ENCODE measurements at places on chromosomes 4 and X. TPM values are rescaled to one million over a fixed set of nuclear protein-coding genes. Genes with fewer than 3 reads are reported as not detected.

DNA sequence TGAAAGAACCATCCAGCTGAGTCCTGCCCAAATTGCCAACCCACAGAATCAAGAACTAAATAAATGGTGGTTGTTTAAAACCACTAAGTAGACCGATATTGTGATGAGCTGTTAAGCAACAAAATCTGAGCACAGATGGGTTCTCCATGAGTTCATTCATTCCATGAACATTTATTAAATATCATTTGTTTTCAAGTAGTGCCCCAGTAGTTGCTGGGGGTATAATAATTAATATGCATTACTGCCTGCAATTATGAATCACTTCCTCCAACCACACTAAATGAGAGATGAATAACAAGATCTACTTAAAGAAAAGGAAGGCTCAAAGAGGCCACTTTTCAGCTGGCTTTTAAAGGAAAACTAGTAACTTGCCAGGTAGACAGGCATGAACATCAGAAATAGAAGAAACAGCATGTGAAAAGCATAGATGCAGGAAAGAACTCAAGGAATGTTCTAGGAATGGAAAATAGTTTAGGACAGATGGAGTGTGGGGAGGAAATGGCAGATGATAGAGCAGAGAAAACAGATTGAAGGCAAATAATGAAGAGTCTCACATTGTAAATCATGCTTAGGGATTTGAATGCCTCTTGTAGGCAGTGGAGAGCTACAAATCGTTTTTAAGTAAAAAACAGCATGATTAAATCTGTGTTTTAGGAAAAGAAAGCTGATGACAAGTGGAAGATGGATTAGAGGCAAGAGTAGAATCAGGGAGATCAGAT is 641.7 kb upstream of the DIPK2B start:
- no peak overlapping the region for H3K4me3 ChIP-seq
- H3K36me3 ChIP-seq: no peaks in the 10 kb centered on the region
- DNase-seq: no peak
- no peak overlapping the region for H3K27ac ChIP-seq

- H3K4me3 ChIP-seq: no peak overlapping the region
- no peaks in the 10 kb centered on the region for H3K4me1 ChIP-seq
- H3K36me3 ChIP-seq: no peaks in the 10 kb centered on the region
- no peaks in the 10 kb centered on the region for H3K27me3 ChIP-seq
- no peak for DNase-seq
- no peak overlapping the region for H3K27ac ChIP-seq
These were observed 123.9 kb downstream of the DCHS2 start for GRCh38 chr4:154367659-154368058.

GRCh38 chr4:46249106-46249505 is 125.3 kb upstream of the GABRG1 start:
- H3K27ac ChIP-seq: no peak overlapping the region
- H3K4me3 ChIP-seq: no peak overlapping the region
- H3K27me3 ChIP-seq: peaks cover 2% of the 10 kb centered on the region
- DNase-seq: no peak
- H3K4me1 ChIP-seq: no peaks in the 10 kb centered on the region
- no peaks in the 10 kb centered on the region for H3K36me3 ChIP-seq

DNA sequence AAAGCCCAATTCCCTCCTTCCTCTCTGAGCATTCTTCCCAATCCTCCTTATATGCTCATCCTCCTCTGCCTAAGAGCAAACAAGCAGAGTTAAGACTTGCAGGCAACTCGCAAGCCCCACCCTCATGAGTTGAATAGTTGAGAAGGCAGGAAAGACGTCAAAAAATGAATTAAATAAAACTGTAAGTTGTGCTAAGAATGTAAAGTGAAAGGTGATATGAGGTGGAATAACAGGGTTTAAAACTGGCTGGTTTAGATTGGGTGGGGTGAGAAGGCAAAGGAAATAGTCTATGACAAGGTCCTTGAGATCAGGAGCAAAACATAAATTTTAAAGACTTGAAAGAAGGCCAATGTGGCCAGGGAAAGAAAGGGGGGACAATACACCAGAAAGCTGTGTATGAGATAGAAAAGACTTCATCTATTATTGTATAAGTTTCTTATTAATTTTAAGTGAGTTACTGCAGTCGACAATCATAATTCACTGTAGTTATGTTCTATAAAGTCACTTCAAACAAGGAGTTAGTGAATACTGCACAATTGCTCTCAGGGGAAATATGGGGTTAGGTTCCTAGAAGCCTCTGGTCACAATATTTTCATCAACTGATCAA is 124.9 kb downstream of the RELL1 start:
- peaks cover 3% of the 10 kb centered on the region for H3K36me3 ChIP-seq
- H3K4me1 ChIP-seq: no peaks in the 10 kb centered on the region
- no peaks in the 10 kb centered on the region for H3K27me3 ChIP-seq

GRCh38 chrX:71536285-71536684 is 3.4 kb downstream of the OGT start:
- peaks cover 12% of the 10 kb centered on the region for H3K4me1 ChIP-seq
- H3K27me3 ChIP-seq: no peaks in the 10 kb centered on the region
- DNase-seq: no peak
- no peaks in the 10 kb centered on the region for H3K36me3 ChIP-seq

- H3K36me3 ChIP-seq: no peaks in the 10 kb centered on the region
- no peaks in the 10 kb centered on the region for H3K27me3 ChIP-seq
- H3K27ac ChIP-seq: no peak overlapping the region
- H3K4me1 ChIP-seq: no peaks in the 10 kb centered on the region
These were observed 3.6 kb upstream of the AMOT start for GRCh38 chrX:112844250-112844649.

- no peaks in the 10 kb centered on the region for H3K36me3 ChIP-seq
- no peak overlapping the region for H3K27ac ChIP-seq
- H3K4me3 ChIP-seq: no peak overlapping the region
- DNase-seq: no peak
- H3K27me3 ChIP-seq: no peaks in the 10 kb centered on the region
These were observed 4.8 kb upstream of the NKAP start for GRCh38 chrX:119948381-119948780.

GRCh38 chrX:39950018-39950688 is 147.6 kb downstream of the BCOR start:
- H3K27me3 ChIP-seq: no peaks in the 10 kb centered on the region
- H3K4me1 ChIP-seq: no peaks in the 10 kb centered on the region
- DNase-seq: no peak
- no peaks in the 10 kb centered on the region for H3K36me3 ChIP-seq

DNA sequence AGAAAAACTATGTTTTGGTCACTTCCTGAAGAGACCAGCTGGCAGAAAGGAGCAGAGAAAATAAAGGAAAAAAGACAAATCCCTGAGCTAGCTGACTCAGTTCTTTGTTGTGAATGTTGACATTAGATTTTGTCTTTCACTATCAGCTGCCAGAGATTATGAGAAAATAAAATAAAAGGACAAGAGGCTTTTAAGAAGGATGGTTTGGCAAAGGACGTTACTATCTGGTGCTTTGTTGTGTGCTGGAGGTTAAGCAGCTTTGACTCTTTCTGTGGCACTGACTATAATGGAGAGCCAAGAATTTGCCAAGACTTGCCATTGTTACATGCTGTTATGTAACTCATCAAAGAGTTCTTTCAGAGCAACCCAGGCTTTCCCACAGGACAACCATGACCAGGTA is 12.1 kb downstream of the ASB5 start:
- no peaks in the 10 kb centered on the region for H3K27me3 ChIP-seq
- no peak for DNase-seq
- no peak overlapping the region for H3K4me3 ChIP-seq
- no peak overlapping the region for H3K27ac ChIP-seq
- no peaks in the 10 kb centered on the region for H3K4me1 ChIP-seq

GRCh38 chr4:29009908-29010307 is 1710.3 kb upstream of the PCDH7 start:
- H3K27ac ChIP-seq: no peak overlapping the region
- no peaks in the 10 kb centered on the region for H3K27me3 ChIP-seq
- no peak overlapping the region for H3K4me3 ChIP-seq

DNA sequence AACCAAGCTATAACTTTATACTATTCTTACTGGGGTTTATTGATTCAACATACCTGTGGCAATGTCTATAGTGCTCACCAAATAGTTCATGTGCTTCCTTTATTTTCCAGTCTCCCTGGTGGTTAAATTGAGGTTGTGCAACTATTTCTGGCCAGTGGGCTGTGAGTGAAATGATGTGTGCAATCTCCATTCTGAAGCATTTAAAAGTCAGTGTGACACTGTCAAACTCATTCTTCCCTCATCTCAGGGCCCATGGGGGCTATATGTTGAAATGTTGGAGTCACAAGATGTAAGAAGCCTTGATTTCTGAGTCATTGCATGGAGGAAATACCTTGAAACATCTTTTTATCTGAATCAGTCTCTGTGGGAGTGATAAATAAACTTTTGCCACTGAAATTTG is 414.3 kb upstream of the RPS6KA3 start:
- no peak overlapping the region for H3K27ac ChIP-seq
- H3K36me3 ChIP-seq: no peaks in the 10 kb centered on the region
- no peaks in the 10 kb centered on the region for H3K27me3 ChIP-seq
- H3K4me3 ChIP-seq: no peak overlapping the region

DNA sequence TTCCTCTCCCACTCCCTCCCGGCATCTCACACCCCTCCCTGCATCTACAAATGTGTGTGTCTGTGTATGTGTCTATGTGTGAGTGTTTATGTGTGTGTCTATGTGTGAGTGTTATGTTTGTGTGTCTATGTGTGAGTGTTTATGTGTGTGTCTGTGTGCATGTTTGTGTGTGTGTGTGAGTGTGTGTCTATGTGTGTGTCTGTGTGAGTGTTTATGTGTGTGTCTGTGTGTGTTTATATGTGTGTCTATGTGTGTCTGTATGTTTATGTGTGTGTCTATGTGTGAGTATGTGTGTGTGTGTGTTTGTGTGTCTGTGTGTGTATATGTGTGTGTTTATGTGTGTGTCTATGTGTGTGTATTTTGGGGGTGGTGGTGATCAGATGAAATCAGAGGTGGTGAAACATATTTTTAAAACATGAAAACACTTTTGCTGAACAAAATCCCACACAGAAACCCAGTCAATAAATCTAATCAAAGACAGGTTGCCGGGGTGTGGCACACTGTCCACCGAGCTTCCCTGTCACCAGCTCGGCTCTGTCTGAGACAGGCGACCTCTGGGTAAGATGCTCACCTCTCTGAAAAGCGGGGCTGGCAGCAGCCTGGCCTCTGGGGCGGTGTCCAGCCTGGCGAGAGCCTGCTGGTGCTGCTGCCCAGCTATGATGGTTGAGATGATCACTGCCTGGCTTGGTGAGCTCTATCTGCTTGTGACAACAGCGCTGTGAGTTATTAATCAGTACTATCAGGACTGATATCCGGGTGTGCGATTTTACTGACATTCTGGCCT is 186.7 kb upstream of the PSAPL1 start:
- no peak for DNase-seq
- H3K27ac ChIP-seq: no peak overlapping the region
- H3K4me3 ChIP-seq: no peak overlapping the region
- H3K4me1 ChIP-seq: no peaks in the 10 kb centered on the region

DNA sequence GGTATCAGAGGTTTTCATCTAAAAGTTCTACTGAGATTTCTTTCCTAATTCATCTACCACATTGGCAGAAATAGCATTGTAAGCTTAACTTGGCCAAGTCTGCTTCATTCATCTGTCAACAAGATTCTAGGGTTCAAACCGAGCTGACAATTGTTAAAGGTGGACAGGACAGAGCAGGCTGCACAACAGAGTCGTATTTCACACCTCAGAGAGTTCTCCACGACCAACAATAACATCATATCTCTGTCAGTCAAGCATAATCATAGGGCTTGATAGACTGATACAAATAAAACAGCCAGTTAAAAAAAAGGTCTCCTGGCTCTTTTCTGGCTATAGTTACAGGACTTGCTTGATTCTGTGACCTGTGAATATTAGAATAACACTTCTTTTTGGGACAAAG is 259.2 kb downstream of the COL25A1 start:
- DNase-seq: no peak
- H3K36me3 ChIP-seq: no peaks in the 10 kb centered on the region
- no peaks in the 10 kb centered on the region for H3K27me3 ChIP-seq
- H3K27ac ChIP-seq: no peak overlapping the region
- H3K4me1 ChIP-seq: no peaks in the 10 kb centered on the region

GRCh38 chr4:80732010-80732409 is 298.5 kb upstream of the BMP3 start:
- H3K36me3 ChIP-seq: no peaks in the 10 kb centered on the region
- no peaks in the 10 kb centered on the region for H3K27me3 ChIP-seq
- no peak overlapping the region for H3K27ac ChIP-seq
- no peak overlapping the region for H3K4me3 ChIP-seq
- H3K4me1 ChIP-seq: no peaks in the 10 kb centered on the region

CXCL10 gene
- total RNA-seq: 9.4 TPM

NXF2 gene
- total RNA-seq: not detected

PHEX gene
- total RNA-seq: 0.14 TPM

CT83 gene
- total RNA-seq: not detected

F11 gene
- total RNA-seq: 54.6 TPM

ZNF157 gene
- 0.05 TPM for total RNA-seq

RTL9 gene
- total RNA-seq: 0.25 TPM

Data from liver (tissue), 10 donors.